ENCODE measurements at places on chromosomes 11 and 22.

DNA sequence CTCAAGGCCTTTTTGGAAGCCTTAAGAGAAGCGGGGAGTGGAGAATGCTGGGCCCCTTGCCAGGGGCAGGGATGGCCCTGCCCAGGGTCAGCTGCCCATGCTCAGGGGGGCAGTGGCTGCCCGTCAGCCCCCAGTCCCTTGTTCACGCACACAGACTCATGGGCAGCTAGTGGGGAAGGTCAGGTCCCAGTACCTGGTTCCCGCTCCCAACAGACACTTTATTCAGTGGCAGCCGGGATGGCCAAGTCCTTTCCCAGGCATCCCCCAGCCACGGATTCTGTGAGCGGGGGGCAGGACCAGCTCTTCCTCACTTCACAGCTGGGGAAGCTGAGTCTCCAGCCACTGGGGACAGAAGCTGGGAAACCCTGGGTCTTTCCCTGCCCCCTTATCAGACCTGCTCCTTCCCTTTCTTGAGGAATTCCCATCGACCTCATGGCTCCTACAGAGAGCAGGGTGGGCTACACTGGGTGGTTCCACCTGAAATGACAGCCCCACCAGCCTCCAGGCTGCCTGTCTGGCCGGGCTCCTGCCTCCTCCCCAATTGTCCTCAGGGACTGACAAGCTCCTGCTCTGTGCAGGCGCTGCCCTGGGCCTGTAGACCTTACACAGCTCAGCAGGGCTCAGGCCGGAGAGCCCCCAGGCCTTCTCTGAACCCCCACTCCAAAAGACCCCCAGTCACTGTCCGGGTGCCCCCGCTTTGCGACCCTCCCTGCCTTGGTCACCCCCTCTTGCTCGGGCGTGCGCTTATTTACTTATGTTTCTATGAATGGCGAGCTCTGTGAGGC lies 61.0 kb upstream of the FGF3 start:
- DNase-seq, result no peak

DNA sequence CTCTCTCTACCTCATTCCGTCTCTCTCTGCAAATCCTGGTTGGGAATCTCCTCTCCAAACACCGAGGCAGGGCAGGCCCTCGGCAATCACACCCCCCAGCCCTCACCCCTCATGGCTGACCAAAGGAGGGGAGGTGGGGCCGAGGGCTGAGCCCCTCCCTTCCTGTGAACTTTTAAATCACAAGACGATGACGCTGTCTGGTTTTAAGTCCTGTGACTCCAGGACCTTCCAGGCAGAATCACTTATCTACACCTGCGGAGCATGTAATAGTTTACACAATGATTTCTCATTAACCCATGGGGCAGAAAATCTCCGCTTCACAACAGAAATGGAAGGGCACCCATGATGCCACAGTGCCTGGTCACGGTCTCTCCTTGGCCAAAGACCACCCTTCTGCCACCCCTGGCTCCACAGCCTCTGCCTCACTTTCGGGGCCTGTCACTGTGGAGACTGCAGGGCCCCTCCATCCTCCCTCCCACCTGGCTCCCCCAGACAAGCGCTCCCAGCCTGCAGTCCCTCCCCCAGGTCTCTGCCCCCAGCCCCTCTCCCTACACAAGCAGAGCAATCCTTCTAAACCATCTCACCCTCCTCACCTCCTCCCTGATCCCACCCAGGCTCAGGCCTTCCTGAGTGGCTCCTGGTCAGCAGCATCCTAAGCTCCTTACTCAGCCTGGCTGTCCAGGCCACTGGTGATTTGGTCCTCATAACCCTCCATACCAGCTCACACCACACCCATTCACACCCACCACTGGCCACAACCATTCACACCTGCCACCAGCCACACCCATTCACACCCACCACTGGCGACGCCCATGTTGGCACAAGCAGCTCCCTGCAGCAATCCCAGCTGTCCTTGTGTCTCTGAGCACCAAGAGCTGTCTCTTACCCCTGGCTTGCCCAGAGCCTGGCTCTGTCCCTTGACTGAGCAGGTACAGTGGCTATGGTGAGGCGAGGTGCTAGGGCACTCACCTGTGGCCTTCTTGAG lies 30.7 kb upstream of the ARFGAP3 start:
- DNase-seq, result no peak

DNA sequence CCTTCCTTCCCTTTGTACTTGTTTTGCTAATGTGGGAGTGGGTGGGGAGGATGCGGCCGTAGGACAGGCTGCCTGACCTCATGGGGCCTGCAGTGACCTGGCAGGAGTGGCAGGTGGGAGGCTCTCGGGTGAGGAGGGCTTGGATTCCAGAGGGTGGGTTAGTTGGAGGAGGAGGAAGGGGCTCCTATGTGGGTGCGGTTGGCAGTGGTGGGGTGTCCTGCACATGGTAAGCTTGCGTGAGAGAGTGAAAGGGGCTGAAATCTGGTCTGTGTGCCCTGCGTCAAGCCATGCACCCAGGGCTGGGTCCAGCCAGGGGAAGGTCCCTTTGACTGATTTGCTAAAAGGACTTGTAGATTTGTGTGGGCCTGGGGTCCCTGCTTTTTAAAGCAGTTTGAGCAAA lies 90.7 kb upstream of the OR4B1 start:
- DNase-seq, result no peak

DNA sequence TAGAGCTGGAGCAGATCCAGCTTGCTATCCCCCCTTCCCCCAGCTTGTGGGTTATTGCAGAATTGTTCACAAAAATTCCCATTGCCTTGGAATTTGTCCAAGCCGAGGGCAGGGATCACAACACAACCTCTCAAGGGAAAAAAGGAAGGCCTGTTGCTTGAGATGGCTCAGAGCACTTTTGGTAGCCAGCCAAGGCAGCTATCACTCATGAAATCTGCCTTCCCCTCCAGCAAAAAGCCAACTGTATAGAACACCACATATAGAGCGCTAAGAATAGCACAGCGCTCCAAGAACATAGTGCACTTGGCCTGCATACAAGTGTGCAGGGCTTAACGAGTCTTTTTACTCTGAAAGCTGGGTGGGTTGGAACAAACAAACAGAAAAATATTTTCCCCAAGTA lies 46.2 kb downstream of the FAM83F start:
- peak; percentile 53 for DNase-seq

- DNase-seq, result peak; percentile 25
These were observed 50.2 kb downstream of the MCAM start for GRCh38 chr11:119266517-119267255.

- DNase-seq, result no peak
These were observed 1.5 kb upstream of the CLDN5 start for GRCh38 chr22:19525666-19526065.

GRCh38 chr22:41979423-41980250 lies 10.4 kb downstream of the SEPTIN3 start:
- DNase-seq, result no peak
